Urinary bladder (tissue), 4 donors: ENCODE measurements at places on chromosomes 1 and 21. TPM values are rescaled to one million over a fixed set of nuclear protein-coding genes. Genes with fewer than 3 reads are reported as not detected.

GUCA2A gene
- not detected for polyA plus RNA-seq

- no peak for DNase-seq
These were observed 50.5 kb downstream of the ACTN2 start for GRCh38 chr1:236736761-236737160.

FCGR2B gene
- 25.3 TPM for polyA plus RNA-seq

FCRL1 gene
- 0.10 TPM for polyA plus RNA-seq

OR2T11 gene
- not detected for polyA plus RNA-seq
